HTR-8/SVneo (cell line): ENCODE measurements at places on chromosomes 7 and 10.

GRCh38 chr7:40570223-40570622 is 435.4 kb downstream of the SUGCT start:
- no peak for DNase-seq

GRCh38 chr10:3868271-3868664 is 83.3 kb upstream of the KLF6 start:
- DNase-seq = no peak

DNA sequence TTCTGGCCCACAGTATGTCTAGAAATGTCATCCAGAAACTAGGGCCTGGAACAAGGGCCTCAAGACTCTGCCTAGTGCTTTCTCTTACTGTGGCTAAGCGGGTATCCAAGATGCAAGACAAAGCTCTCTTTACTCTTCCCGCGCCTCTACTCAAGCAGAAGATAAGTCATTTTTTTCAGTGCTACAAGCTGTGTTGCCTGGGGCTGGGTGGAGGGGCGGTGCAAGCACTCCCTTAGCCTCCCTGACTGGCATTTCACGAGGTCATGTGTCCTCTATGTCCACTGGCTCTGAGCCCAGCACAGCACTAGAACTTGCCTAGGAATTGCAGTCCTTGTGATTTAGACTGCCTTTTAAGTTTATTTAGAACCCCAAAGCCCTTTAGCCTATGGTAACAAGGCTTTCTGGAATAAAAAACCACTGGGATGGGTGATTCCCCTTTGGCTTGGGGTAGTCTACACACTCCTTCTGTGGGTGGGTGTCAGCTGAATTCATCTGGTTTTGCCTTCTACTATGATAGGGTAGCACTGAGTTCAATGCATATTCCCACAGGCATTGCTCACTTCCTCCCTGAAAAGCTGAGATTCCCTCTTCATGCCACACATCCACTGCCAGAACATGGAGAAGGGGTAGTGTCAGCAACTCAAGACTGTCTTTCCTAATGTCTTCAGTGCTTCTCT is 371.8 kb upstream of the KCND2 start:
- DNase-seq = no peak

DNA sequence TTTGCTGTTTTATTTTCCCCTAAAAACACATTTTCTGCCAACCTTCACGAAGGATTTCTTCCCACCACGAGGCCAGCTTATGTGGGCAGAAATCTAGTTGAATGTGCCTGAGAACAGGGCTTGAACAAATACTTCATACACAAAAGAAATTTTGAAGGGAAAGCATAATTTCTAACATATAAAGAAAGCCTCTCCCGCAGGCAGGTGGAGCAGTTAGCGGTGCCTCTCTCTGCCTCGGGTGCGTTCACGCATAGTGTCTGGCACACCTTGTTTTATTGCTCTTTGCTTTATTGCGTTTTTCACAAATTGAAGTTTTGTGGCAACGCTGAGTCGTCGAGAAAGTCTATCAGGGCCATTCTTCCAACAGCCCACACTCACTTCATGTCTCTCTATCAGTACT is 7.0 kb upstream of the CSGALNACT2 start:
- DNase-seq = no peak

DNA sequence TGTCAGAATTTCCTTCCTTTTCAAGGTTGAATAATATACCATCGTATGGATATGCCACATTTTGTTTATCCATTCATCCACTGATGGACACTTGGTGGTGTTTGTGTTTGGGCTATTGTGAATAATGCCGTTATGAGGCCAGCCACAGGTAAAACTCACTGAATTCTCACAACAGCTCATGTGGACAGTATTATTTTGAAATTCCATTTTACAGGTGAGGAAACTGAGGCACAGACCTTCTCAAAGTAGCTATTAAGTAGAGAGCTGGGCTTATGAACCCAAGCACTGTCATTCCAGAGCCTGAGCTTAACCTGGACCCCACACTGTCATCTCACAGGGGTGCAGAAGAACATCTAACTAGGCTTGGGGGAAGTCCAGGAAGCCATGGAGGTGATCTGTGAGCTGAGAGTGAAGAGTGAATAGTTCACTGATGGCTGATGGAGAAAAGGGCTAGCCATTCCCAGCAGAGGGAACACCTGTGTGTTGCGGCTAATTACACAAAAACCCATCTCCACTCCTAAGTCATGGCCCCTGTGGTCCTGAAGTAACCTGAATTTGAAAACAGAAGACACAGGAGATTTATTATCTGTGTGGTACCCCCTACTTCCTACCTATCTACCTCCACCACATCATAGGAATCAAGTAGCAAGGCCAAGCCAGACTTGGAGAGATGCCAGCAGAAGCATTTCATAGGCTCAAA is 8.7 kb downstream of the INMT start:
- no peak for DNase-seq

DNA sequence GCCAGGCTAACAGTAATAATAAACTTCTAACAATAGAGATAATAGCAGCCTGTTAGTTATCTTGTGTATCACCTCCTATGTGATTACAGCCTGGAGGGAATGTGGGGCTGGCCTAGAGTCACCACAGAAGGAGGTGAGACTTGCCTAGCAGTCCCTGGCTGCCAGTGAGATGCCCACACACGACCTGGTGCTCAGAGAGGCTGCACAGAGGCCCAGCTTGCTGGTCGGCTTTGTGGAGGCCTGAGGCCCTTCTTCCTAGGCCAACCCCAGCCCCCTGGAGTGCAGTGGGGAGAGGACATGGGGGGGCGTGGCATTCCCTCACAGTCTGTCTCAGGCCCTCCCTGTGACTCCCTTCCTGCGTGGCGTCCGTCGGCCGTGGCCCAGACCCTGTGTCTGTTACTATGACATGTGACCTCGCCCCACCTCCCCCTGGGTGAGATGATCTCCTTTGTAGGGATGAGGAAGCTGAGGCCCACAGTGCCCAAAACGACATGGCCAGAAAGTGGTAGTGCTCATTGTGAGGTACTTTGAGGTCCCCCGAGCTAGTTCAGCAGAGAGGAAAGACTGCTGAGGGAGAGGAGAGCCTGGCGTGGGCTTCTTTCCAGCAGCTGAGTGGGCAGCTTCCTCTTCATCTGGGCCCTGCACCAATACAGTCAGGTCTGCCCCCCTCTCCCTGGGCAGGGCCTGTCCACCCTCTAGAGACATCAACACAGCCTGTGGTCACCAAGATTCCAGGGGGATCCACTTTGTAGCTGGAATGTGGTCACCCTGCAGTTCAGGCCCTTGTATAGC is 29.7 kb downstream of the UNC5B start:
- DNase-seq = no peak

GRCh38 chr10:72329290-72330068 is 25.2 kb downstream of the DNAJB12 start:
- no peak for DNase-seq

GRCh38 chr10:28355376-28355775 is 52.5 kb upstream of the MPP7 start:
- peak; percentile 21 for DNase-seq

GRCh38 chr7:129514683-129515082 is 12.4 kb downstream of the SMKR1 start:
- DNase-seq = no peak

- DNase-seq = no peak
These were observed 527.5 kb downstream of the INHBA start for GRCh38 chr7:41175435-41175834.

GRCh38 chr7:87875151-87876039 is 765 bp downstream of the SLC25A40 start:
- DNase-seq = no peak

DNA sequence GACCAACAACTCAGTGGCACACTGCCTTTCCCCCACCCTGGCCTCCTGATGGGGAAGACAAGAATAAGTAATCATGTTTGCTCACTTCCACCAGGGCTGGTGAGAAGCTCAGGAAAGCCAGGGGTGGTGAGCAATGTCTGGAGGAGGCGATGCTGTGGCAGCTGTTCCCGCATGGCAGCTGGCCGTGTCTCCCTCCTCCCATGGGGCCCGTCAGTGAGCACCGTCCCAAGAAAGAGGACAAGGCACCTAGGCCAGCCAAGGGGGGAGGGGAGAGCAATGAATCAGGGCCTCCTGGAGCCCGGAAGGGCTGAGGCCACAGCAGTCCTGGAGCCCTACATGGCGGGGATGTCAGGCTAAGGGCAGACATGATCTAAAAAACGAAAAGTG is 69.2 kb upstream of the INSIG1 start:
- DNase-seq = no peak

DNA sequence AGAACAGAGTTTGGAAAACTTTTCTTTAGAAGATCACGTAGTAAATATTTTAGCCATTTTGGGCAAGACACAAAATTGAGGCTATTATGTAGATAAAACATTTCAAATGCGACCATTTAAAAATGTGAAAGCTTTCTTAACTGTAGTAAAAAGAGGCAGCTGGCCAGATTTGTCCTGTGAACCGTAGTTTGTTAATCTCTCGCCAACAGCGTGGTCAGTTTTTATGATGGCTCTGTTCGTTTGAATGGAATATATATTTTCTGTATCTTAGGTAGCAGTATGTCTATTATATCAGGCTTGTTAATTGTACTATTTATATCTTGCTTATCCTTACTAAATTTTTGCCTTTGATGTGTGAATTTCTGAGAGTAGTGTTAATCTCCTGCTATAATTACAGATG is 124.9 kb downstream of the CCSER2 start:
- no peak for DNase-seq

DNA sequence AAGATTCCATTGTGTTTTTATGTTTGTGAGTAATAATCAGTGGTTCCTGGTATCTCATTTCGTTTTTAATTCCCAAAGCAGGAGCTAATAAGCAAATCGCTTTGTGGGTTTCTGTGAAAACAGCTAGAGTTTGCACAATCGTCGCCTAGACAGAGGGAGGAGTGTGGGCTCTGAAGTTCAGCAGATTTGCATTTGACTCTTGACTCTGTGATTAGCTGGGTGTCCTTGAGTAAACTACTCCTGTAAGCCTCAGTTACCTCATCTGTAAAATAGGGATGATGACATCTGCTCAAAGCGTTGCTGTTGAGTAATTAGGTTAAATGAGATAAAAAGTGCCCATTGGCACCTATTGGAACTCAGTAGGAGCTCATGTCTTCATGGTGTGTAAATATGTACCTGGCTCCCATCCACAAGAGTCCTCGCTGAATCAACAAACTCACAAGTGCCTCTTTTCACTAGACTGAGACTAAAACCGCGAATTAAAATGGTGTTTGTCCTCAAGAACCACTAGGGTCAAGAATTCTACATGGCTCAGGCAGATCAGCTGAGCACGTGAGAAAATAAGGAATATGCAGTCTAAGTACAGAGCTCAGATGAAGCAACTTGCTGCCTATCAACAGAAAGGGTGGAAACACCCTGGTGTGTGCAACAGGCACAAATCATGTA is 385.8 kb upstream of the C7orf33 start:
- no peak for DNase-seq

DNA sequence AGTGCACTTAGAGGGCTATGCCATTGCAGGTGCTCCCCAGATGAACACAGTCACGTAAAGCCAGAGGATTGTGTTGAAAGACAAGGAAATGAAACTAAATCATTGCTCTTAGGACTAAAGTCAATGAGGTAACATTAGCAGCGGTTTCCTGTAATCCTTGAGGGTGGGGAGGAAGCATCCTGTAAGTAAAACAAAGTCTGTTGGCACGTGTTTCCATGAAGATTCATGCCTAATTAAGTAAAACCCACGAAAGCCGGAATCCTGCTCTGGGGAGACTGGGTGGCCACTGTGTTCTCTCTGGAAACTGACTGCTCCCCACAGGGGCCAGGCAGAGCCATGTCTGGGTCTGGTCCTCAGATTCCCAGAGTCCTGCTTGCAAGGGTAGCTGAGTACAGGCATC is 18.3 kb downstream of the STEAP1B start:
- no peak for DNase-seq

DNA sequence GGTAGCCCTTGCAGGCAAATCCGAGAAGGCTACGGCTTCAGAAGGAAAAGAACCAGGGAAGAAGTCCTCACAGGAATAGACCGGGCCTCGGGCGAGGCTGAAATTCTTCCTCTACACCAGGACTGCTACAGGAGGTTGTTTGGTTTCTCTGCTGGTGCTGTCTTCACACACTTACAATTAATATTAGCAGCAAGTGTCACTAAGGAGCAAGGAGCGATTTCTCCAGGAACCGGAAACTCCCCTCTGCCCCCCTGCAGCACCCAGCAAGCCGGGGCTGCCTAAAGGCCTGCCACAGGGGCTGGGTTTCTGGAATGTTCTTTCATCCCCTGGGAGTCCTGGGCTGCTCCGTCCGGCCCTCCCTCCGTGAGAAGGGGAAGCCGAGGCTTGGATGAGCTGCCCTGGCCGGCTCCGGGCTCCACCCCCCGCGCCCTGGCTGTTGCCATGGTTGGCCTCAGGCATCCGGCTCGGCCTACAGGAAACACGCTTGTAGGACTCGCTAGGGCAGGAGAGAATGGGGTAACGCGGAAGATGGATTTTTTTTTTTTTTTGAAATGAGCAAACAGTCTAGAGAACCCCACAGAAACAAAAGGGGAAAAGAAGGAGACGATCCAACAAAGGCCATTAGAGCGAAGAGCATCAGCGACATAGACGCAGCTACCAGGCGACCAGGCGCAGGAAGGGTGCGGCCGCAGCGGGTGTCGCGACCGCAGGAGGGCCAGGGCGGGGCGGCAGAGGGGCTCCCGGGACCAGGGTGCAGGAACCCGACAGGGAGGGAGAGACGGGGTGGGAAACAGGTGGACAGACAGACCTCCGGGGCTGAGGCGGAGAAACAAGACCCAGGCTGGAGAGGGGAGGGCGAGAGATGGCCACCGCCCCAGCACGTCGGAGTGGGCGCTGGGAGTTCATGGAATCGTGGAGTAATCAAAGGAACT is 33.0 kb downstream of the EN2 start:
- DNase-seq = no peak

- no peak for DNase-seq
These were observed 151.1 kb downstream of the SORCS1 start for GRCh38 chr10:107013258-107014006.

DNA sequence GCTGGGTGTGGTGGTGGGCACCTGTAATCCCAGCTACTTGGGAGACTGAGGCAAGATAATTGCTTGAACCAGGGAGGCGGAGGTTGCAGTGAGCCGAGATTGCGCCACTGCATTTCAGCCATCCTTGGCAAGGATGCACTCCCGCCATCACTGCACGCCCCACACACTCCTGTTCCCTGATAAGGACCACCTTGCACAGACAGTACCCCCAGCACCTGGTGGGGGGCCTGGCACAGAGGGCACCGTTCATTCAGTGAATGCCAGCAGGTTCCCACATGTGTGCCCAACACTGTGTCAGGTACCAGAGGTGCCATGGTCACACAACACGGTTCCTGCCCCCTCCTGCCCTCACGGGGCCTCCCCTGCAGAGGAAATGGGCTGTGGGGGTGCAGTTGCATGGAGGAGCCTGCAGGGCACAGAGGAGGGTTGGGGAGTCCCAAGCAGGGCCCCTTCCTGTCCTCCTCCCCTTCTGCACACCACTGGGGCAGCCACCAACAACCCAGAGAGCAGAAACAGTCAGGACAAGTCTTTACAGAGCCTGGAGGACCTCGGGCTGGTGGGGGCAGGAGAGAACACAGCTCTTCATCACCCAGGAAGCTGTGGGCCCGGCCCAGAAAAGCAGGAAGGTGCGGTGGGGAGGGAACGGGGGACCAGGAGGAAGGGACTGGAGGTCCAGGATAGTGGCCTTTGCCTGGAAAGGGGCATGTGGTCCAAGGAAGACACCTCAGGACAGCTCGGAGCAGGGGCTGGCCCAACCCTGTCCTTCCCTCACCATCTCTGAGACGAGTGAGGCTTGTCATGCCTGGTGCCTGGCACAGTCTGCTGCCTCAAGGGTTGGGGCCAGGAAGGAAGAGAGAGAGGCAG is 7.1 kb downstream of the CRYGN start:
- no peak for DNase-seq

GRCh38 chr7:96685353-96685752 is 24.3 kb downstream of the SEM1 start:
- no peak for DNase-seq
